Activated naive CD8-positive, alpha-beta T cell treated with anti-CD3 and anti-CD28 coated beads, Interleukin-2, amount 10 ng/mL, durations not matched to agents 7 days and 5 days (primary cell): ENCODE measurements at places on chromosomes 4 and X. TPM values are rescaled to one million over a fixed set of nuclear protein-coding genes. Genes with fewer than 3 reads are reported as not detected.

Gene MAGEA9B
- not detected for total RNA-seq

Gene OPHN1
- 0.44 TPM for total RNA-seq

Gene ARMCX4
- total RNA-seq, result 4.3 TPM

Gene H2BW2
- not detected for total RNA-seq

Gene KDR
- not detected for total RNA-seq

Gene RTL9
- total RNA-seq, result not detected

DNA sequence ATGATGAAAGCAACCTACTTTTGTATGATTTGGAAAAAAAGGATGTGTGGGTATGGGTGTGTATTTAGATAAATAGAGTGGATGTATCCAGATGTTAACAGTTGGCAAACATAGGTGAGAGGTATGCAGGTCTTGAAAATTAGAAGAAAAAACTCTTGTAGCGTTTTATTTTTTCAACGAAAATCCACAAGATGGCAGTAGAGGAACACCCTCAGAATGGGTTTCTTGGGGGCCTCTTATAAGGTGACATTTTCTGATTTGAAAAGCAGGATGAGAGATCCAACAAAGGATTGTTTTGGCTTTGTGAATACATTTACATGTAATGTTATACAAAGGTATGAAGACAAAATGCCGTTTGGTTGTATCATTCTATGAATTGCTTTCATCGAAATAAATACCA, 68.3 kb downstream of the FMR1NB start:
- H3K36me3 ChIP-seq, result no peaks in the 10 kb centered on the region
- H3K27ac ChIP-seq, result no peak overlapping the region
- no peak overlapping the region for H3K4me3 ChIP-seq
- H3K4me1 ChIP-seq, result no peaks in the 10 kb centered on the region
- H3K27me3 ChIP-seq, result peaks cover 2% of the 10 kb centered on the region

DNA sequence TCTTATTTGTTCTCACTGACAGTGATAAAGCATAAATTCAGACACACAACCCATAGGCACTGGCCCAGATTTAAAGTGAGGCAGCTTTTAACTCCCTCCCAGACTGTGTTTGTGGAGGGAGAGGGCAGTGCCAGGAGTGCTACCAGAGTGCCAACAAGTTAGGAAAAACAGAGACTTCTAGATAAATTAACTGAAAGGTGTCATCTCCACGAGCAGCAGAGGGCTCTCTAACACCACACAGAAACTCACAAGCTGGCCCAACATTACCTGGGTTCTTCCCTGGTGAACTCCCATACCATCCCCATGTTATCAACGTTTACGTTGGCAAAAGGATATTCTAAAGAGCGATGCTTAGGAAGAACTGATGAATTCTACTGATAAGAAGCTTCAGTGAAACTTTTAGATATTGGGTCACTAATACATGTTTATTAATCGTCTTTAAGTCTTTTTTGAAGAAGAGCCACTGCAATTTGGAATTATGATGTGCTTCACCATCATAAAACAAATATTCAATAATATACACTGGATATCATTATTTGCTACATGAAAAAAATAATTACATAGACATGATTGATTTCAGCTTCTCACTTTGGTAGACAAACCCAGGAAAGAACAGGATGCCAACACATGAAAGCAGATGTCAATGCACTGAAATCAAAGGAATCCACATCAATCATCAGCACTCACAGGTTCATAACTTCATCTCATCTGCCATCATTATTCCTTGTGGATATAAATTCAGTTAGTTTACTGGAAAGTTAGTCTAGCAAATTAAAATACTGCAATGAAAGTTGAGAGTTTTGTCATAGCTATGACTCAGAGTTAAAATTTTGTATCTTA, 121.2 kb upstream of the NAP1L5 start:
- no peak overlapping the region for H3K27ac ChIP-seq
- no peak overlapping the region for H3K4me3 ChIP-seq
- peaks cover 28% of the 10 kb centered on the region for H3K4me1 ChIP-seq
- H3K27me3 ChIP-seq, result peaks cover 8% of the 10 kb centered on the region
- H3K36me3 ChIP-seq, result peaks cover 2% of the 10 kb centered on the region
- DNase-seq, result no peak

DNA sequence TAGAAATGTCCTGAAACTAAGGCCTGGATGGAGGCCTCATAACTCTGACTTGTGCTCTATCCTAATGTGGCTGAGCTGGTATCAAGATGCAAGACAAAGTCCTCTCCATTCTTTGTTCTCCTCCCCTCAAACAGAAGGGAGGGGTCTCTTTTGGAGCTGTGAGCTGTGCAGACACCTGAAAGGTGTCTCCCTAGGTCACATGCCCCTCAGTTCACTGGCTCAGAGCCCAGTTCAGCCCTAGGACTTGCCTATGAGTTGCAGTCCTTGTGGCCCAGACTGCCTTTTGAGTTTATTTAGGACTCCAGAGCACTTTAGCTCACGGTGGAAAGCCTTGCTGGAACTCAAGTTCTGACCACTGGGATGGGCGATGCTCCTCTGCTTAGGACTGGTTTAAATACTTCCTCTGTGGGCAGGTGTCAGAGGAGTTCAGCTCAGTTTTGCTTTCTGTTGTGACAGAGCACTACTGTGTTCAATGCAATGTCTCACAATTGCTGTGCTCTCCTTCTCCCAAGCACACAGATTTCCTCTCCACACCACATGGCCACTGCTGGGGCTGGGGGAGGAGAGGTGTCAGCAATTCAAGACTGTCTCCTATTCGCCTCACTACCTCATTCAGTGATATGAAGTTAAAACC, 84.8 kb upstream of the ZNF827 start:
- DNase-seq, result no peak
- H3K27me3 ChIP-seq, result peaks cover 17% of the 10 kb centered on the region
- H3K4me1 ChIP-seq, result peaks cover 5% of the 10 kb centered on the region
- H3K4me3 ChIP-seq, result no peak overlapping the region
- H3K27ac ChIP-seq, result no peak overlapping the region
- peaks cover 2% of the 10 kb centered on the region for H3K36me3 ChIP-seq

GRCh38 chr4:38857354-38858096, 908 bp upstream of the TLR6 start:
- H3K4me1 ChIP-seq, result peaks cover 33% of the 10 kb centered on the region
- no peak for DNase-seq
- H3K27ac ChIP-seq, result peak overlapping the region; percentile 91
- peak overlapping the region; percentile 79 for H3K4me3 ChIP-seq
- H3K27me3 ChIP-seq, result no peaks in the 10 kb centered on the region

DNA sequence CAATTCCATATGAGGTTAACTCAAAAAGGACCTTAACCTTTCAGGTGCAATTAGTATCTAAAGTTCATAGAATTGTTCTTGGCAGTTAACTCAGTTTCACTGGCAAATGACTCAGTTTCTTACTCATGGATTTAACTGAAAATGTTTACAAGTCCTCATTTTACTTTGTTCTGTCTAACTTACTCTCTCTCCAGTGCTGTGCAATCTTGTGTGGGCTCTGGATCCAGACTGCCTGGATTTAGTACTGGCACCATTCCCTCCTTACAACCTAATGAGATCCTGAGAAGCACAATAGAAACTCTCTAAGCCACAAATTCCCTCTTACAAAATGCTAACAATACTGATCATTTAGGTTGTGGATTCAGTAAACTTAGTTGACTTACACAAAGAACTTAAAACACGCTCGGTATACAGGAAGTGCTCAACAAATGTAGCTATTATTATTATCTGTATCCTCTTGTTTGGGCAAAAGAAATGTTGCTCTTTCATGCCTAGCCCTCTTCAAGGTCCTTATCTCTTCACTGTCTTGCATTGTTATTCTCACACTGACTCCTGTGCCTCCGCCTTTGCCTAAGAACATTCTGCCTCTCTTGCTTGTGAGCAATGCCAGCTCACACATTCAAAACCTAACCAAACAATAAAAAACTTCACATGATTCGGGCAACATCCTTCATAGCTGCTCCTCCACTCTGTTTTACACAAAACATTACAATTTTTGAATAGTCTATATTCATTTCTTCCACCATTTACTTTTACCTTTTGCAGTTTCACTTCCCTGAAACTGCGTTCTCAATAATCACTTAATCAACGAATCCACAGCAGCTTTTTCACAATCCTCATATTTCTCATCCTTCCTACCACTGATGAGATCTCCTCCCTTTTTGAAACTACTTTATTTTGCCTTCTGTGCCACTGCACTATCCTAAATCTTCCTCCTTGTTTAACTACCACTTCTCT, 91.8 kb downstream of the PDE5A start:
- H3K27ac ChIP-seq, result no peak overlapping the region
- H3K4me3 ChIP-seq, result no peak overlapping the region
- DNase-seq, result no peak
- H3K36me3 ChIP-seq, result peaks cover 21% of the 10 kb centered on the region

DNA sequence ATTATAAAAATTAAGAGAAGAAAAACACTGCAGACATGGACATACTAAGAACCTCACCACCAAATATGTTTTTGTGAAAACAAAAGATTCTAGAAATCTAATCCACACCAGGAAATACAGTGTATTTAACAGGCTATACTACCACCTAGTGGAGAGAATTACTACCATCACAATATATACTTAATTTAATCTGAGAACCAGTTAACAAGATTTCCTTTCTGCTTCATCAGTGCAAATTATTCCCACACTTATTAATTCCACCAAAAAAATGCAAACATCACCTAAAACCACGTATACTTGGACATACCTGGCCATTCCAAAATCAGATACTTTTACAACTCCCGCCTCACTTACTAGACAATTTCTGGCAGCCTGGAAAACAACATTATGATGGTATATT, 7.0 kb upstream of the TXK start:
- H3K27me3 ChIP-seq, result no peaks in the 10 kb centered on the region
- peaks cover 4% of the 10 kb centered on the region for H3K36me3 ChIP-seq
- no peak overlapping the region for H3K27ac ChIP-seq
- H3K4me3 ChIP-seq, result no peak overlapping the region
- no peak for DNase-seq

- H3K27ac ChIP-seq, result no peak overlapping the region
- H3K4me1 ChIP-seq, result no peaks in the 10 kb centered on the region
- H3K36me3 ChIP-seq, result no peaks in the 10 kb centered on the region
- no peak for DNase-seq
- no peaks in the 10 kb centered on the region for H3K27me3 ChIP-seq
Measured at GRCh38 chr4:53777244-53777984, 186.1 kb upstream of the LNX1 start.

GRCh38 chrX:39667736-39668482, 429.8 kb downstream of the BCOR start:
- H3K4me3 ChIP-seq, result no peak overlapping the region
- H3K36me3 ChIP-seq, result no peaks in the 10 kb centered on the region
- DNase-seq, result no peak
- H3K4me1 ChIP-seq, result no peaks in the 10 kb centered on the region
- no peak overlapping the region for H3K27ac ChIP-seq

- no peak for DNase-seq
- no peak overlapping the region for H3K4me3 ChIP-seq
- no peaks in the 10 kb centered on the region for H3K27me3 ChIP-seq
- peaks cover 19% of the 10 kb centered on the region for H3K4me1 ChIP-seq
Measured at GRCh38 chrX:19849464-19850080, 37.8 kb downstream of the SH3KBP1 start.

- no peaks in the 10 kb centered on the region for H3K4me1 ChIP-seq
- no peak overlapping the region for H3K27ac ChIP-seq
- H3K27me3 ChIP-seq, result peaks cover 2% of the 10 kb centered on the region
- H3K4me3 ChIP-seq, result no peak overlapping the region
- no peak for DNase-seq
Measured at GRCh38 chr4:183030823-183031222, 68.2 kb upstream of the WWC2 start.

GRCh38 chr4:24966076-24966475, 53.2 kb upstream of the CCDC149 start:
- DNase-seq, result no peak
- no peak overlapping the region for H3K27ac ChIP-seq
- H3K4me1 ChIP-seq, result no peaks in the 10 kb centered on the region
- no peaks in the 10 kb centered on the region for H3K36me3 ChIP-seq
- H3K27me3 ChIP-seq, result no peaks in the 10 kb centered on the region
- H3K4me3 ChIP-seq, result no peak overlapping the region

GRCh38 chr4:142404191-142404611, 441.9 kb downstream of the INPP4B start:
- peaks cover 23% of the 10 kb centered on the region for H3K36me3 ChIP-seq
- H3K4me1 ChIP-seq, result peaks cover 58% of the 10 kb centered on the region

- H3K4me3 ChIP-seq, result no peak overlapping the region
- H3K4me1 ChIP-seq, result peaks cover 5% of the 10 kb centered on the region
- H3K36me3 ChIP-seq, result peaks cover 26% of the 10 kb centered on the region
- no peak overlapping the region for H3K27ac ChIP-seq
Measured at GRCh38 chr4:78558410-78558809, 6.8 kb downstream of the ANXA3 start.

GRCh38 chr4:37646247-37646646, 39.9 kb downstream of the RELL1 start:
- H3K27ac ChIP-seq, result no peak overlapping the region
- H3K4me3 ChIP-seq, result no peak overlapping the region
- no peak for DNase-seq
- H3K27me3 ChIP-seq, result no peaks in the 10 kb centered on the region

DNA sequence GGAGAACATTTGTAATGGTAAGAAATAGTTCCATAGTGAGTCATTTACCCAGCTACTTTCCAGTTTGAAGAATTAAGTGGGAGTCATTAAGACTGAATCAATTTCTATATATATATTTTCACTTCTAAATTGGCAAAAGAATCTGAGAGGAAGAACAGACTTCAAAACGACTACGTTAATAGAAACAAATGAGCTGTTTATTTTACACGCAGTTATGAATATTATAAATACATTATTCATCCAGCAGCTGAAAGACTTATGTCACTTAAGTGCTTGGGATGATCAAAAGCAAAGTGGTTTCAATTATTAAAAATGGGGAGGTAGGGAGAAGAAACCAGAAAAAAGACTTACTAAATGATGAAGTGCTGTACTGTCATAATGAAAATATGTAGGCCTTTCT, 260.5 kb upstream of the DDX53 start:
- no peak overlapping the region for H3K4me3 ChIP-seq
- H3K36me3 ChIP-seq, result no peaks in the 10 kb centered on the region
- H3K27me3 ChIP-seq, result no peaks in the 10 kb centered on the region
- DNase-seq, result no peak
- H3K4me1 ChIP-seq, result no peaks in the 10 kb centered on the region

GRCh38 chrX:152844256-152844655, 13.4 kb downstream of the NSDHL start:
- peaks cover 12% of the 10 kb centered on the region for H3K36me3 ChIP-seq
- no peak overlapping the region for H3K4me3 ChIP-seq
- H3K4me1 ChIP-seq, result no peaks in the 10 kb centered on the region
- H3K27ac ChIP-seq, result no peak overlapping the region

DNA sequence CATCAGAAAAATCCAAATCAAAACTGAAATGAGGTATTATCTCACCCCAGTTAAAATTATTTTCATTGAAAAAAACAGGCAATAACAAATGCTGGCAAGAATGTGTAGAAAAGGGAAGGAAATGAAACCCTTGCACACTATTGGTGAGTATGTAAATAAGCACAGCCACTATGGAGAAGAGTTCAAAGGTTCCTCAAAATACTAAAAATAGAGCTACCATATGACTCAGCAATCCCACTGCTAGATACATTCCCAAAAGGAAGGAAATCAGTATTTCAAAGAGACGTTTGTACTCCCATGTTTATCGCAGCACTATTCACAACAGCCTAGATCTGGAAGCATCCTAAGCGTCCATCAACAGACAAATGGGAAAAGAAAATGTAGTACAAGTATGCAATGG, 932.4 kb downstream of the PCDH18 start:
- no peaks in the 10 kb centered on the region for H3K4me1 ChIP-seq
- peaks cover 1% of the 10 kb centered on the region for H3K27me3 ChIP-seq
- H3K27ac ChIP-seq, result no peak overlapping the region
